ENCODE measurements at places on chromosomes 11 and 22. TPM values are rescaled to one million over a fixed set of nuclear protein-coding genes. Genes with fewer than 3 reads are reported as not detected.

Gene SUSD2
- 0.83 TPM for total RNA-seq

Gene NFAM1
- 0.12 TPM for total RNA-seq

DNA sequence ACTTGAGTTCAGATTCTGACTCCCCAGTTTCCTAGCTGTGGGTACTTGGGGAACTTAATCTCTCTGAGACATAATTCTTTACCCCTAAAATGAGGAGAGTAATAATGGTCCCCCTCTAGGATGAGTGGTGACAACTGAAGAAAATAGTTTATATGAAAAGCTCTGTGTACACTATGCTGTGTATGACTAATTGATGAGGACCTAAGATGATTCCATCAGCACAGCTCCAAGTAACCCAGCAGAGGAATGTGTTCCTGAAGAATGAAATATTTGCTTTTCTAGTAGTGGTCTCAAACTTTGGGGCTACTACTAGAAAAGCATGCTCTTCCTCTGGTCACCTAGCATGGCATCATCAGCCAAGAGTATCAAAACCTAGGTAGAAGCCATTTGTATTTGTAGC, 217.3 kb upstream of the NARS2 start:
- H3K27me3 ChIP-seq: peaks cover 4% of the 10 kb centered on the region
- no peaks in the 10 kb centered on the region for H3K36me3 ChIP-seq
- H3K4me3 ChIP-seq: no peak overlapping the region
- no peak for DNase-seq
- H3K4me1 ChIP-seq: no peaks in the 10 kb centered on the region

- peaks cover 15% of the 10 kb centered on the region for H3K36me3 ChIP-seq
- H3K27me3 ChIP-seq: no peaks in the 10 kb centered on the region
- H3K27ac ChIP-seq: no peak overlapping the region
- H3K4me1 ChIP-seq: peaks cover 22% of the 10 kb centered on the region
- no peak overlapping the region for H3K4me3 ChIP-seq
Measured at GRCh38 chr22:39416319-39416718, 16.7 kb downstream of the TAB1 start.

- H3K27ac ChIP-seq: no peak overlapping the region
- H3K4me3 ChIP-seq: no peak overlapping the region
- H3K4me1 ChIP-seq: no peaks in the 10 kb centered on the region
- no peaks in the 10 kb centered on the region for H3K27me3 ChIP-seq
- no peak for DNase-seq
Measured at GRCh38 chr11:41917900-41918299, 458.4 kb upstream of the LRRC4C start.

DNA sequence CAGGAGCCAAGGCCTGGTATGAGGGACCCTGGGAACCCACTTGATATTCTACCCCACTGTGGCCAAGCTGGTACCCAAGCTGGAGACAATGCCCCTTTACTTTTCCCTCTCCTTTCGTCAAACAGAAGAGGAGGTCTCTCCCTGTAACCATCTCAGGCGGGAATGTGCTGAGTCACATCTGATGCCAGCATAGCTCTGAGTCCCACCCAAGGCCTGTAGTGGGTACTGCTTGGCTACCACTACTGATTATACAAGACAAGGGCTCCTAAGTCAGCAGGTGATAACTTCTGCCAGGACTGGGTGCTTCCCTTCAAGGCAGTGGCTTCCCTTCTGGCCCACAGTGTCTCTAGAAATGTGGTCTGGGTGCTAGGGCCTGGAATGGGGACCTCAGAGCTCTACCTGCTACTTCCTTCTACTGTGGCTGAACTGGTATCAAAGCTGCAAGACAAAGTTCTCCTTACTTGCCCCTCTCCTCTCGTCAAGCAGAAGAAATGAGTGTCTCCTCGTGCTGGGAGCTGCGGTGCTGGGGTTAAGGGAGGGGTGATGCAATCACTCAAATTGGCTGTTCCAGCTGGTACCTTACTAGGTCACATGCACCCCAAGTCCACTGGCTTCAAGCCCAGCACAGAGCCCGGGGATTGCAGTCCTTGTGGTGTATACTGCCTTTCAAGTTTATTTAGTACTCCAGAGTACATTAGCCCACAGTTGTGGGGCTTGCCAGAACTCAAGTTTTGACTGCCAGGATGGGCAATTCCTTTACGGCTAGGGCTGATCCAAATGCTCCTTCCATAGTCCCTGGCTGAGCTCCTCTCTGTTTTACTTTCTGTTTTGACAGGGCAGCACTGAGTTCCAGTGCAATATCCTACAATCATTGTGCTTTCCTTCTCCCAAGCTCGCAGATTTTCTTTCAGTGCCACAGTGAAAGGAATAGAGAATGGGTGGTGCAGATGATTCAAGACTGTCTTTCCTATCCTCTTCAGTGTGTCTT, 419.7 kb upstream of the CNTN5 start:
- H3K36me3 ChIP-seq: no peaks in the 10 kb centered on the region
- DNase-seq: no peak
- no peaks in the 10 kb centered on the region for H3K4me1 ChIP-seq
- no peaks in the 10 kb centered on the region for H3K27me3 ChIP-seq
- no peak overlapping the region for H3K27ac ChIP-seq
- no peak overlapping the region for H3K4me3 ChIP-seq

DNA sequence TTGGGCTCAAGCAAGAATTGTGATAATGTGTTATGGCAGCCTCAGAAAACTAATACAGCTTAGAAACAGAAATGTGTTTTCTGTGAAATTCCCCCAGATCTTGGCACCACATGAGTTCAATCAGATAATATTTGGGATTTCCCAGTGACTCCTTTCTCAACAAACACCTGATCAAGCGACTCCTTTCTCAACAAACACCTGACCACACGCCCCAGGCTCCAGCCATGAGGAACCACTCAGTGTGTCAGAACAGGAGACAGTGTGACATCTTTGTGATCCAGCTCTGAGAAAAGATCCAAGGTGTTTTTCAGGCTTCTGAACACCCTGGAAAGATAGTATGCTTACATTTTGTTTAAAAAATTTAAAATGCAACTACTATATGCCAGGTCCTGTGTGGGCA, 1.9 kb upstream of the UVRAG start:
- no peaks in the 10 kb centered on the region for H3K36me3 ChIP-seq
- H3K4me3 ChIP-seq: peak overlapping the region; percentile 97
- DNase-seq: no peak
- peak overlapping the region; percentile 58 for H3K27ac ChIP-seq
- peaks cover 4% of the 10 kb centered on the region for H3K27me3 ChIP-seq

GRCh38 chr11:110525883-110526282, 96.1 kb downstream of the FDX1 start:
- no peak for DNase-seq
- no peaks in the 10 kb centered on the region for H3K36me3 ChIP-seq

DNA sequence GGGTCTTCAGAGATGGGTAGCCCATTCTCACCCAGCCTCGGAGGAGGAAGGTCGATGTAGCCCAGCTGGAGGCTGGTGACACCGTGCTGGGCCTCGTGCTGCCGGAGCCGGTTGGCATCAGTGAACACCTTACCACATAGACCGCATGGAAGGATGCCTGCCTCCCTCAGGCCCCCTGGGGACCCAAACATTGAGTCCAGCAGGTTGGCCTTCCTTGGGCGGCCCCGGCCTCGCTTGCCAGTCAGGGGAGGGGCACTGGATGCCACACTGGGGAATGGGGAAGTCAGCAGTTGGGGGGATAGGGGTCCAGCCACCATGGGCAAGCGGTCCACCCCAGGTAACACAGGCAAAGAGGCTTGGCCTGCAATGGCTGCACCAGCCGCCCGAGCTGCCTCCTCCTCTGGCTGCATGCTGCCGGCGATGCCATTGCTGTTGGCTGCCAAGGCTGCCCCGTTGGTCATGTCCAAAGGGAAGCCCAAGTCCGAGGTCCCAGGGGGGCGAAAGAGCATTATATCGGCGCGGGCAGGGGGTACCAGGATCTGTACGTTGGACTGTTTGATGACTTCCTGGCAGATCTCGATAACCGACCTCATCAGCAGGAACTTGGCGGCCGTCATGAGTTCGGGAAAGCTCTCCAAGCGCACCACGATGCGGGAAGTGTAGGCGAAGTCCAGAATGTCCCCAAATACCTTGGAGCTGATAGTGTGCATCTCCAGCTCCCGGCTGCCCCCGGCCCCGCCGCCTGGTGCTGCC, 1.4 kb downstream of the PATZ1 start:
- peak overlapping the region; percentile 89 for H3K27ac ChIP-seq
- DNase-seq: no peak
- H3K27me3 ChIP-seq: no peaks in the 10 kb centered on the region
- peaks cover 56% of the 10 kb centered on the region for H3K4me1 ChIP-seq
- H3K4me3 ChIP-seq: peak overlapping the region; percentile 87

GRCh38 chr22:49152127-49152938, 675.3 kb downstream of the BRD1 start:
- H3K4me3 ChIP-seq: no peak overlapping the region
- H3K27me3 ChIP-seq: no peaks in the 10 kb centered on the region
- no peaks in the 10 kb centered on the region for H3K4me1 ChIP-seq
- H3K27ac ChIP-seq: no peak overlapping the region
- DNase-seq: no peak

GRCh38 chr22:48906216-48906835, 921.3 kb downstream of the BRD1 start:
- no peaks in the 10 kb centered on the region for H3K4me1 ChIP-seq
- H3K4me3 ChIP-seq: no peak overlapping the region
- peaks cover 2% of the 10 kb centered on the region for H3K27me3 ChIP-seq
- DNase-seq: no peak
- H3K27ac ChIP-seq: no peak overlapping the region

DNA sequence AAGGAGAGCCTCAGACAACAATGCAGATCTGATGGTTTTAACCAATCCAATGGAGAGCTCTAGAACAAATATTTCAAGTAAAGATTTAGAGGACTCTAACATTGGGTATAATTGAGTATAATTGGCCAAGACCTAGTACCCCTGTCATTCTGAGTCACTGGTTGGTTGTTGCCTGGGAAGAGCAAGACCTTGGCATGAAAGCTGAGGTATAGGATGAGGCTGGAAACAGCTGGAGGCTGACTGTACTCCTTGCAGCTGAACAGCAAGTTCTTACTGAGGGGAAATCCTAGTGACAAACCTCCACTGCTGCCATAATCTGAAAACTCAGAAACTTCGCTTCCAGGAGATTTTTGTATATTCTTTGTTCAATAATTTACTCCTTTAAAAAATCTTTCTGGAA, 54.3 kb upstream of the MUC15 start:
- H3K4me1 ChIP-seq: no peaks in the 10 kb centered on the region
- H3K4me3 ChIP-seq: no peak overlapping the region
- H3K27ac ChIP-seq: no peak overlapping the region
- H3K36me3 ChIP-seq: no peaks in the 10 kb centered on the region

DNA sequence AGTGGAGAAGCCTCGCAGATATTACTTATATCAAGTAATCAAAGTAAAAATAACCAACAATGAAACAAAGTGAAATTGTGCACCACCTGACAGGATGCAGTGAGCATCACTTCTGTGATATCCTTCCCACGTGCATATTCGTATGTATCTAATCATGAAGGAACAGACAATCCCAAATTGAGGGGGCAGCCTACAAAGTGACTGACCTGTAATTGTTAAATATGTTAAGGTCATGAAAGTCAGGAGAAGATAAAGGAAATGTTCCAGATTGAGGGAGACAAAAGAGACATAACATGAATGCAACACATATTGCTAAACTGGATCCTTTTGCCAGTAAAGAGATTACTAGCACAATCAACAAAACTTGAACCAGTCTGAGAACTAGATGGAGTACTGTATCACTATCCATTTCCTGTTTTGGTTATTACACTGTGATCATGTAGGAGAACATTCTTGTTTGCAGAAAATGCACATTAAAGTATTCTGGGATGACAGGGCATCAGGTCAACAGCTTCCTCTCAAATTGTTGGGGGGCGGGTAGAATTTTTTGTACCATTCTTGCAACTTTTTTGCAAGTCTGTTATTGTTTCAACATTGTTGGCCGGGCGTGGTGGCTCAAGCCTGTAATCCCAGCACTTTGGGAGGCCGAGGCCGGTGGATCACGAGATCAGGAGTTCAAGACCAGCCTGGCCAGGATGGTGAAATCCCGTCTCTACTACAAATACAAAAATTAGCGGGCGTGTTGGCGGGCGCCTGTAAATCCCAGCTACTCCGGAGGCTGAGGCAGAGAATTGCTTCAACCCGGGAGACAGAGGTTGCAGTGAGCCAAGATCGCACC, 2.0 kb downstream of the SBF2 start:
- no peaks in the 10 kb centered on the region for H3K36me3 ChIP-seq
- peaks cover 50% of the 10 kb centered on the region for H3K27me3 ChIP-seq
- peak overlapping the region; percentile 32 for H3K4me3 ChIP-seq
- H3K27ac ChIP-seq: no peak overlapping the region

DNA sequence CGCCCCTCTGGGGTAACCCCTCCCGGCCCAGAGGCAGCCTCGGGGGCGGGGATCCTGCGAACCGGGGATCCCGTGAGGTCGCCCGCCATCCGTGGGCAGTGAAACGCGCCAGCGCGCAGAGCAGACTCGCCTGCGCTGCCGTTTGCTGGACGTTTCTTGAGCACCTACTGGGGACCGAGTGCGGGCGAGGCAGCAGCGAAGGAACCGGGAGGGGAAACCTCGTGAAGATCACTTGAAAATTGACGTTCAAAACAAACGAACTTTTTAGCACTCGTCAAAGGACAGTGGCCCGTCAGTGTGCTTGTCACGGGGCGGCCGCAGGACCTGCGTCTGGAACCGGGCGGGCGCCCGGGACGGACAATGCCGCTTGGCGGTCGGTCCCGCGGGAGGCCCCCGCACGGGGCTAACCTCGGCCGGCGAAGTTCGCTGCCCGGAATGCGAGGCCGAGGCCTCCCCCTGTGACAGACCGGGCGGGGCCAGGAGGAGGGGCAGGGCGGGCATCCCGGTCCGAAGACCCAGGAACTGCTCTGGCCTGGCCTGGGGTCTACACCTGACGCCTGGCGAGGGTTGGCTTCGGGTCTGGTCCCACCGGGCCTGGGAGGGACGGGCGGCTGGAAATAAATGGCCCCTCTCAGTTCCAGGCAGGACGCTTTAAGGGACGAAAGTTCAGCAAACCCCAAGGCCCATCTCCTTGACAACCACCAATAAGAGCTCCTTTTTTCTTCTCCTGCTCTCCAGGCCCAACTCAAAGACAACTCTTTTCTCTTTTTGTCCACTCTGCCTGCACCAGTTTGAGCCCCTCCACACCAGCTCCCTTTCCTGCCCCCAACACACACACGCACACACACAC, 723 bp upstream of the SCUBE1 start:
- peaks cover 9% of the 10 kb centered on the region for H3K4me1 ChIP-seq
- no peak overlapping the region for H3K4me3 ChIP-seq
- H3K27ac ChIP-seq: no peak overlapping the region
- DNase-seq: no peak

GRCh38 chr11:10594407-10594806, 25.9 kb upstream of the LYVE1 start:
- DNase-seq: no peak
- H3K4me3 ChIP-seq: no peak overlapping the region
- H3K36me3 ChIP-seq: no peaks in the 10 kb centered on the region
- H3K27ac ChIP-seq: no peak overlapping the region

DNA sequence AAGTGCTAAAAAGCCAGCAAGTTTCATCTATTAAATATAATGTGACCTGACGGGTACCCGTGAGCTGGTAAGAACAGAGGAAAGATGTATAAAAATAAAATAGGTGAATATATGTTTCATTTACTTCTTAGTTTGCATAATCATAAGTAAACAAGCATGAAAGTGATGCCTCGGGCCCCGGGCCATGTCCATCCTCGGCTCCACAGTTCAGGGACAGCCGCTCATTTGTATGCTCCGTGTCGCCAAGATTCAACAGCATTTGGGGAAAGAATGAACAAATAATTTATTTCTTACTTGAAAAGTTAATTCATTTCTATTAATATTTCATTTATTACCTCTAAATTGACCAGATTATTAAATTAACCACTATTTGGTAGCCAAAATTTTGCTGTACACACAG, 251.8 kb downstream of the NTM start:
- H3K27ac ChIP-seq: no peak overlapping the region
- no peak for DNase-seq
- H3K27me3 ChIP-seq: peaks cover 11% of the 10 kb centered on the region
- no peak overlapping the region for H3K4me3 ChIP-seq
- H3K36me3 ChIP-seq: no peaks in the 10 kb centered on the region
